Renal cortex interstitium (tissue), 15 donors: ENCODE measurements at places on chromosomes 2 and 18.

DNA sequence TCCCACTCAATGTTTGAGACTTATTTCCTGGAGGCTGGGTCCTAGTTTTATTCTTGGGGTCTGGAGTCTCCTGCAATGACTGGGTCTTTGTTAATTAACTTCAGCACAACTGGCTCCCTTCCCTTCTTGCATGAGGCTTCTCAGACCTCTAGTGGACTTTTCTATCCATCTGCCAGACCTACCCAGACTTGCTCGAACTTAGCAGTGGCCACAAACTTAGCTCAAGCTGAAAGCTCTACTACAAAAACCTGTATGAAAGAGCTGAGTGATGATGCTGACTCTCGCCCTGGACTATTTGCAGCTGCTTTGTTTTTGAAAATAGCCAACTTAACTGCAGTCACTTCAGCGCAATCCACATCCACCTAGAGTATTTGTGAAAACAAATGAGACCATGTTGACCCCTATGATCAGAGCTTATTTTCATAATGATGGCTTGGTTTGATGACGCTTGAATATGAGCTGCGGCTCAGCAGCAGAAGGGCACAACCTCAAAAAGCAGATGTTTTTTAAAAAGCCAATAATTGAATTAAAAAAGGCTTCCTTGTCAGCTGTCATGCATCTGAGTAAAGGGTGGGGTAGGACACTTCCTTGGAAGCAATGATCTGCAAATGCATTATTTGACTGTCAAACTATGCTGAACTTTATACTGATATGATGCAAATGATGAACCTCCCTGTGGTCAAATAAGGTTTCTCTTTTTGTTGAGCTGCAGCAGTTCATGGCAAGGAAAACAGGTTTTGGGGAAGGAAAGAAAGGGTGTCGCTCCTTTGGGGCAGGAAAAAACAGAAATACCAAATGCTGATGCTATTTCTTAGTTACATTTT is 10.6 kb upstream of the ANXA4 start:
- DNase-seq, result no peak

- DNase-seq, result no peak
These were observed 372.1 kb upstream of the MYT1L start for GRCh38 chr2:2703172-2703571.

- no peak for DNase-seq
These were observed 337.2 kb downstream of the NBAS start for GRCh38 chr2:15223887-15224286.

DNA sequence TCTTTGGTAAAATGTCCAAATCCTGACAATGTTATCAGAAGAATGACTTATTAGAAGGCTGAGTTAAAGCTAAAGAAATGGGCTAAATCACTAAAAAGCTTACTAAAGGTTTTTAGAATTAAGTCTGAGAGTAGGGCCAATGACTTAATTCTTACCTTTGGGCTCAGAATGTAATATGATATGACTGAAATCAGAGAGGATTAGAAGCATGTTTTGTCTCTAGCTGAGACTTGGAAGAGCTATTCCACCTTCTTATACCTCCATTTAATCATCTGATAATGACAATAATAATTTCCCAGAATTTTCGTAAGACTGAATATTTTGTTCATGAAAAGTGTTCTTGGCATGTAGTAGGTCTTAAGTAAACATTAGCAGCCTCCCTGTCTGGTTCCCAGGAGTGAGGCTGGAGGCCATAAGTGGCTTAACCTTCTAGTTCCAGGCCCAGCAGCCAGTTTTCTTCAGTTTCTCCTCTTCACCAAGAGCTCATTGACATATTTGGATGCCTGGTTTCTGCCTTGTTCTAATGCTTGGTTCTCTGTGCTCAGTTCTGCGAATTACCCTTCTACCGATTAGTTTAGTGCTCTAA is 25.5 kb upstream of the E2F6 start:
- DNase-seq, result no peak

DNA sequence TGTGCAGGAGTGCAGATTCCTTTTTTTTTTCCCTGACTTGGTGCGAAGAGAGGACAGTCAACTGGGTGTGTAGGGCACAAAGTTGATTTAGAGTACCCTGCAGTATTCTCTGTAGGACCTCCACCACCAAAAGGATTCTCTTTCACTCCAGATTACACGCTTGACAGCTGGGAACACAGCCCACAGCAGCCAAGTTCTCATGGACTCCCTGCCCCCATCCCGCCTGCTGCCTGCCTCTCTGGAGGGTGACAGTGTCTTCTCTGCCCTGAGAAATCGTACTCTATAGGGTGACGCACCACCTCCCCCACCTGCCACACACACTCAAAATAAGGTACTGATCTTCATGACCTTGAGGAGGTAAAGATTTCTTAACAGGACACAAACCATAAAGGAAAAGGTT is 26.6 kb upstream of the IHH start:
- no peak for DNase-seq

DNA sequence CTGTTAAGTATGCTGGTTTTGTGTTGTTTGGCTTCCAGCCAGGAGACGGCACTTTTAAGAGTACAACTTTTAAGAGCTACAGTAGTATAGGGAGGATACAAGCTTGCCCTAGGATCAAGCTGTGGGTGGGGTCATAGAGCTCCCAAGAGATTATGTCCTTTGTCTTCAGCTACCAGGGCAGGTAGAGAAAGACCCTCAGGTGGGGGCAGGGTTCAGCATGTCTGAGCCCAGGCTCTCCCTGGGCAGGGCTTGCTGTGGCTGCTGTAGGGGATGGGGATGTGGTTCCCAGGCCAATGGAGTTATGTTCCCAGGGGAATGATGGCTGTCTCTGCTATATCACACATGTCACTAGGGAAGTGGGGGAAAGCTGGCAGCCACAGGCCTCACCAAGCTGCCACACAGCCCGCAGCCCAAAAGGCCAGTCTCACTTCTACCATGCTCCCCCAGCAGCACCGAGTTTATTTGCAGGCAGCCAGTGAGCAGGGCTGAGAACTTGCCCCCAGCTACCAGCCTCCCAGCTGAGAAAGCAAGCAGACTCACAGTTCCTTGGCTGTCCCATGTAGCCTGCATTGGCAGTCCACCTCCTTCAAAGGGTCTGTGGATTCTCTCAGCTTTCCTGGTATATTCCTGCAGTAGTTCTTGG is 105.7 kb upstream of the ERBB4 start:
- DNase-seq, result no peak

- no peak for DNase-seq
These were observed 104.3 kb downstream of the PLB1 start for GRCh38 chr2:28600181-28600580.

- no peak for DNase-seq
These were observed 47.6 kb downstream of the ALPK2 start for GRCh38 chr18:58581265-58581664.

GRCh38 chr18:9362869-9363268 is 28.3 kb downstream of the TWSG1 start:
- DNase-seq, result no peak

- DNase-seq, result no peak
These were observed 101.6 kb upstream of the THOC1 start for GRCh38 chr18:369224-370015.

- no peak for DNase-seq
These were observed 153.4 kb downstream of the MGAT5 start for GRCh38 chr2:134407154-134407890.

DNA sequence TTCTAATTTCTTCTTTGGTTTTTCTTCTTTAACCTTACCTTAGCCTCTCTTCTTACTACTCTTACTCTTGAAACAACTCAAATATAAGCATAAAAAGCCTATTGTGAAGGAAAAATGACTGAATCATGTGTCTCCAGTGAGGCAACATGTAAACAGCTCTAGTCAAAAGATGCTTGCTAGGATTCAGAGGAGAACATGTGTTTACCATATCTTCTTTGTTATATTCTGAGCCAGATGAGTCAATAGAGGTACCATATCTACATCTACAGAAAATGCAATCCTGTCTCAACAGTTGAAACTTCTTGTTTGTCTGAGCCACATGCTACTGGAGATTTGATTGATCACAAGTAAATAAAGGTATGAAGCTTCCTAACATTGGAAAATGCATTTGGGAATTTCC is 15.9 kb upstream of the FIGN start:
- no peak for DNase-seq

- DNase-seq, result no peak
These were observed 1960.5 kb upstream of the PIK3C3 start for GRCh38 chr18:39994498-39994897.

DNA sequence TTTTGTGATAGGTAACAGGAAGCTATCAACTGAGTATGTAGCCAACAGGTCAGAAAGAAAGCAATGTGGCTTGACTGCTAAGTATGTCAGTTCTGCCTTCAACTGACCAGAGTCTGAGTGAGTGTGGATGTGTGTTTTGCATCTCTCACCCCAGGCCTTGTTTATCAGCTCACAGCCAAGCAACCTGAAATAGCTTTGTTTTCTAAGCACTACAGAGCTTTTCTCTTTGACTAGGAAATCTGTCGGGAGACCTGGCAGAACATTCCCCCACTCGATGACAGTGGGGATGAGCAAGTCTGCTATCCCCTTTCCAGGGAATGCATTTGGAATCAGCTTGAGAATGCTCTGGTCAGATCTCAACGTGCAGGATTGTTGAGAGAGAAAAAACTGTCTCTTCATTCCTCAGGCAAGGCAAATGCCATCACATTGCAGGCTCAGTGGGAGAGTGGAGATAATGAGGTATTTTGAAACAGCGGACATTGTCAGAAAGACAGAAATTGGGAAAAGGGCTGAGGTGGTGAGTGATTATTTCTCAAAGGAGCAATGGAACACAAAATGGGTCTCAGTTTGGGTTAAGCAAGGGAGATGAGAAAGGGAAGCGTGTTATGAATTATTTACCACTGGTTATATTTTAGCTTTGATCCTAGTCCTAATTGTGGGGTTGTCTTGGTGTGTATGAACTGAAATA is 233.8 kb upstream of the PIK3C3 start:
- DNase-seq, result no peak

- no peak for DNase-seq
These were observed 195.3 kb upstream of the ALPP start for GRCh38 chr2:232183279-232183678.

DNA sequence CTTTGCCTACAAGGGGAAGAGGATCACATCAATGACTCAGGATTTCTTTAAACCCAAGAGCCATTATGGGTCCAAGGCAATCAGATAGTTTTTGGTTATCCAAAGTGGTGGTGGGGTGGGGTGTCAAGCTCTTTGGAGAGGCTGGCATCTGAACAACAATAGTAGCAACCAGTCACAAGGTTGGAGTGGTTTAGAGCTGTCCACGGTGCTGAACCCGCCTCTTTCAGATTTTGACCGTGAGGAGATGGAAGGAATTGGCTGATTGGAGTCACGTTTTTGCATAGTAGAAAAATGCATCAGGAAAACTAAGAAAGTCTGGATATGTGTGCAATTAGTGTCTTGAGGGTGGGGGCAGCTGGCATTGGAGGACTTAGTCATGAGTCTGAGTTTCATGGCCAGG is 159.9 kb downstream of the LOXHD1 start:
- peak; percentile 49 for DNase-seq

- DNase-seq, result no peak
These were observed 9.6 kb upstream of the GIGYF2 start for GRCh38 chr2:232687382-232688160.

GRCh38 chr2:214730800-214731407 is 78.6 kb downstream of the BARD1 start:
- no peak for DNase-seq

GRCh38 chr2:233267516-233268245 is 16.2 kb downstream of the ATG16L1 start:
- DNase-seq, result no peak
